ENCODE measurements at places on chromosomes 7 and 10. TPM values are rescaled to one million over a fixed set of nuclear protein-coding genes. Genes with fewer than 3 reads are reported as not detected.

Gene ATOH7
- polyA plus RNA-seq, result not detected

Gene CACNB2
- polyA plus RNA-seq, result 0.79 TPM

Gene ZNF239
- 1.5 TPM for polyA plus RNA-seq

Gene PALD1
- 0.08 TPM for polyA plus RNA-seq

Gene TAS2R4
- polyA plus RNA-seq, result not detected

Gene GLI3
- polyA plus RNA-seq, result not detected

Gene PRRT4
- polyA plus RNA-seq, result 0.21 TPM

Gene HMX3
- not detected for polyA plus RNA-seq

Gene CYP3A7
- polyA plus RNA-seq, result not detected

Gene CNNM1
- not detected for polyA plus RNA-seq

Gene GPR85
- polyA plus RNA-seq, result not detected

Gene LRIT1
- polyA plus RNA-seq, result not detected

Gene ACHE
- polyA plus RNA-seq, result not detected

Gene VPS50
- polyA plus RNA-seq, result 14.5 TPM

Gene GBX1
- polyA plus RNA-seq, result not detected

Gene ITIH2
- polyA plus RNA-seq, result not detected

Gene CFAP70
- 0.43 TPM for polyA plus RNA-seq

Gene RBP4
- not detected for polyA plus RNA-seq

Gene OGDHL
- polyA plus RNA-seq, result not detected

Gene JCAD
- polyA plus RNA-seq, result not detected

Gene CALHM3
- polyA plus RNA-seq, result not detected

Gene KCP
- 0.26 TPM for polyA plus RNA-seq

Gene CALN1
- polyA plus RNA-seq, result not detected

Gene ASZ1
- not detected for polyA plus RNA-seq

Data from IgD-negative memory B cell (primary cell).